EL (cell line): ENCODE measurements at places on chromosomes 3 and 15.

- no peak for DNase-seq
Measured at GRCh38 chr3:127045435-127046045, 62.6 kb downstream of the PLXNA1 start.

DNA sequence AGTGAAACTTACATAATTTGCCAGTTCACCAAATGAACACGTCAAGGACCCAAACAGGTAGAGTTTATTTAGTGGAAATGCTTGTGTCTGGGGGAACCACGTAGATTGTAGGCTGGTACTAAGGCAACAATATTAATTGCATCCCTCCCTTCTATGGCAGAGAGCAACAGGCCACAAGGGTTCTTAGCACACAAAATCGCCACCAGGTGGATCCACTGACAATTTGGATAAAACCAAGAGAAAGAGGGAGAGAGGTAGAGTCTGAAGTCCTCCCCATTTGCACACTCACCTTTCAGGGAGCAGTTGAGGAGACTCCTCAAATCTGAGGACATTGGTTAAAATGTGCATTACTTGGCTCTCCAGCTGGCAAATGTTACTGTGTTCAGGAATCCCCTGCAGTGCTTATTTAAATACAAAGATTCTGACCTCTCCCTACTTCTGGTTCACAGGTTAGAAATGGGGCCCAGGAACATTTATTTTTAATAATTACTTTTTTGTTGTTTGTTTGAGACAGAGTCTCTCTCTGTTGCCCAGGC, 181.0 kb upstream of the FEZF2 start:
- no peak for DNase-seq

- DNase-seq: no peak
Measured at GRCh38 chr3:56613016-56613415, 56.0 kb downstream of the CCDC66 start.

GRCh38 chr15:79296583-79296982, 14.1 kb downstream of the ANKRD34C start:
- DNase-seq: no peak

GRCh38 chr3:19229086-19229485, 80.8 kb downstream of the KCNH8 start:
- no peak for DNase-seq

DNA sequence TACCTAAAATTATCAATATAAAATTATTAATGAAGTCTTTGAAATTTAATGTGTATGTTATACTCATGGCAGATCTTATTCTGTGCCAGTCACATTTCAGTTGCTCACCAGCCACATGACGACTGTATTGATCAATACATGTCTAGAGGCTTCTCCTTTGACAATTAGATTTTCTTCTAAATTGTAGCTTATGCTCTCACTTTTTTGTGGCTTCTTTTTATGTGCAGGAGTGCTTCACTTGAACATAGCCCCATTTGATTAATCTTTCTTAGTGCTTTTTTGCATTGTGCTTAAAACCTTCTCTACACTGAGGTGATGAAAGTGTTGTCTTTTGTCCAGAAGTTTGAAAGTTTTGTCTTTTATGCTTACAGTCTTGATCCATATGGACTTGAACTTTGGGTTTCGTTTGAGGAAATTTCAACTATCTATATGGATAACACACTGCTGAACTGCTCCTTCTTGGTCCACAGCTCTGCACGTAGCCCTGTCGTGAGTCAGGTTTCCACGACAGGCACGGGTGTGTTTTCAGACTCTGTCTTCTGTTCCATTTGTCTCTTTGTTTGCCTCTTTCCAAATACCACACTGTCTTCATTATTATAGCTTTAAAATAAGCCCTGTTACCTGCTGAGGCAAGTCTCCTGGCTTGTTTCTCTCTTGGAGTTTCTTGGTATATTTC, 393.9 kb upstream of the CFAP20DC start:
- no peak for DNase-seq

DNA sequence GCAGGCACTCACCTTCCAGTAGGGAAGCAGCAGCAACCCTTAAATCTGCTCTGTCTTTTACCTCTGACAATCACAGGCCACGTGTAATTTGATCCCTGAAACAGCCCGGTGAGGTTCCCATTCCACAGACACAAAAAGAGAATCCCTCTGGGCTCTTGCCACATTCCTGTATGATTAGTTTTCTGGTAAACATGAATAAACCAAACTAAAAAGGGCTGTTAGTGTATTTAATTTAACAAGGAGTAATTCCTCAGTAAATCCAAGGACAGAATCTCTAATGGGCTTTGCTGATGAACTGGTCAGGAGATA, 186.9 kb downstream of the FAM43A start:
- DNase-seq: peak; percentile 69

DNA sequence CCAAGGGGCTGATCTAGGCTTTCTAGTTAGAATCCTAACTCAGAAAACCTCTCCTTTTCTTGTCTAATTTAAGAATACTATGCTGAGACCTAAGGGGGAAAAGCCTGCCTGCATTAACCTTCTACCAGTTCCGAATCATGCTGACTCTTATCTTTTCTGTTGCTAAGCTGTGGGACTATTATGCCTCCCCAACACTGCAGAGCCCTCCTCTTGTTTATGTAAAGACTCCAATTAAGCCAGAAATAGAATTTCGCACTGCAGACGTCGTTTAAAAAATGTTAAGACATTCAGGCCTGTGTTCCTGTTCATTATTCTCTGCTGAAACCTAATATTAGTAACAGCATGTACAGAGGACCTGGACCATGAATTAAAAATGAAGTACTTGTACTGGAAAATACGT, 310.6 kb upstream of the ATP11B start:
- no peak for DNase-seq

GRCh38 chr3:9916346-9916733, 558 bp upstream of the IL17RC start:
- DNase-seq: peak; percentile 54

- peak; percentile 8 for DNase-seq
Measured at GRCh38 chr3:47578691-47579632, at the start of gene CSPG5. Gene CSPG5, minus strand, starts transcription at chr3:47578865. Its CDS starts 172 bp downstream, at chr3:47578693.

DNA sequence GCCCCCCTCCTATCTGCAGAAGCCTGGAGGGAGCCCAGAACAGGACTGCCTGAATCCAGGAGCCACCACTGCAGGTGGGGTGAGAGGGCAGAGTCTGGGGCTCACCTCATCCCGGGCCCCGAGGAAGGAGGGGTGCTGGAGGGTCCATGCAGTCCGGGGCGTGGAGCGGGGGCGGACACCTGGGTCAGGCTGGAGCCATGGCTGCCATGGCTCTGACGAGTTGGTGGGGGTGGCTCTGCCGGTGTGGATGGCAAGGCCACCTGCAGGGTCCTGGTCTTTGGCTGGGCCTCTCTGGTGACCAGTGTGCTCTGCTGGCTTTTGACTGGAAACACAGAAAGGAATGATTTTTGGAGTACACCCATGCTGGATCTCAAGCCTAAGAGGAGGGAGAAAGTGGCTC, 47.4 kb downstream of the DZIP1L start:
- no peak for DNase-seq

DNA sequence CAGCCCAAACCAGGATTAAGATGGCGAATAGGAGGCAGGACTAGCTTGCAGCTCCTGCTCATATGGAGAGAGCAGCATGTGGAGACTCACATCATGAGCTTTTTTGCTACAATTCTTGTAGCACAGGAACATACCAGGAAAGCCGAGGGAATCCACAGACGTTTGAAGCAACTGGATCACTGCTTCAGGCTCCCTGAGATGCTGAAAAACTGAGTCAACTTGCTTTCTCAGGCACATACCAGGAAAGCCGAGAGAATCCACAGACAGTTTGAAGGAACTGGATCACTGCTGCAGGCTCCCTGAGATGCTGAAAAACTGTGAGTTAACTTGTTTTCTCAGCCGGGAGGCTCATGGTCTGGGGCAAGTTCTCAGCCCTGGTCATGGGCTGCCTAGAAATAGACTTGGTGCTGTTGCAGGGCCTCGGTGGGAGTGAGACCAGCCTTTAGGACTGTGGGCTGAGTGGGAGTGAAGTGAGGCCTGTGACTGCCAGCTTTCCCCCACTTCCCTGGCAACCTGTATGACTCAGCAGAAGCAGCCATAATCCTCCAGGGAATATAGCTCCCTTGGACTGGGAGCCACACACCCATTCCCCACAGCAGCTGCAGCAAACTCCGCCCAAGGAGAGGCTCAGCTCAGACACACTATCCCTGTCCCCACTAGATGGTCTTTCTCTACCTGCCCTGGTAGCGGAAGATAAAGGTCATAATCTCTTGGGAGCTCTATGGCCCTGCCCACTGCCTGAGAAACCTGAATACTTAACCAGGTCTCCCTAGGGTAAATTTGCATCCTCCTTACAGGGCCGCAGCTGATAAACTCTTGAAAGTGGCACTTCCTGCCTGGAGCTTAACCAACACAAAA, 51.9 kb upstream of the PFN2 start:
- peak; percentile 48 for DNase-seq

- DNase-seq: no peak
Measured at GRCh38 chr3:10928407-10928960, 64.1 kb upstream of the SLC6A1 start.

DNA sequence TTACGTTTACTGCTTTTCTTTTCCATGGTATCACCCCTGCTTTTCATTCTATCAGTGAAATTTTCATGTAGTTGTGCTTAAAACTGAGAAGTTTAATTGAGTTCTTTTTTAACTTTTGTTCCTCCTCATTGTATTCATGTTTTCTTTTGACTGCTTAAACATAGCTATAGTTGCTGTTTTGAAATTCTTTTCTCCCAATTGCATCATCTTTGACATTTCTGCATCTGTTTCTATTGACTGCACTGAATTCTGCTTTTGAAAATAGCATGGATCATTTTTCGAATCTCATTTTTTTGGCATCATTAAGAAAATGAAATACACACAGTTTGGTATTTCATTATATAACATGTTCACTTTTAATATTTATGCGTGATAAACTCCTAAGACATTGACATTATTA, 694.9 kb downstream of the MECOM start:
- no peak for DNase-seq

DNA sequence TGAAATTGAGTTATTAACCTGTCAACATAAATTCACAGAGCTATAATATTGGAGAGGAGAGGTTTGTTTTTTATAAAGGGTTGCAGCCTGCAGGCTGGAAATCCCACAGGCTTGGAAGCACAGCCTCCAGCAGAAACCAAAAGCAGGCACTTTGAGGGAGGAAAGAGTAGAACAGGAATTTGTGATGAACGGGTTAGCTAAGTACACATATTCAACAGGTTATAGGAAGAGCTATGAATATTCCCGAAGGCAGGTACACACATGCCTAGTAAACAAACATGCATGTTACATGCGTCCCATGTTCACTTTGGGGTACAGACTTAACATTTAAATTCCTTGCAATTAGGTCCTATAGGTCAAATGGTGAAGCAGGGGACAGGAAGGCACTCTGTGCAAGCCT, 25.9 kb upstream of the LIPC start:
- DNase-seq: no peak

GRCh38 chr3:143650827-143651226, 197.4 kb downstream of the SLC9A9 start:
- no peak for DNase-seq

DNA sequence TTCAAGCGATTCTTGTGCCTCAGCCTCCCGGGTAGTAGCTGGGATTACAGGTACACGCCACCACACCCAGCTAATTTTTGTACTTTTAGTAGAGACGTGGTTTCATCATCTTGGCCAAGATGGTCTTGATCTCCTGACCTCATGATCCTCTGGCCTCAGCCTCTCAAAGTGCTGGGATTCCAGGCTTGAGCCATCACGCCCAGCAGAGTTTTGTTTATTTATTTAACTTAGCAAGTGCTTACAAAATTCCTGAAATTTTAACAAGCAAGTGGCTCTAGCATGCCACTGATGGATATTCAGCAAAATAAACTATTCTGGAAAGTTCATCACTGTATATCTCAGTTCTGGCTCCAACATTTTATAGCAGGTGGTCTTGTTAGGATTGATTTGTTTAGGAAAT, 585.9 kb downstream of the OTOL1 start:
- DNase-seq: peak; percentile 58

DNA sequence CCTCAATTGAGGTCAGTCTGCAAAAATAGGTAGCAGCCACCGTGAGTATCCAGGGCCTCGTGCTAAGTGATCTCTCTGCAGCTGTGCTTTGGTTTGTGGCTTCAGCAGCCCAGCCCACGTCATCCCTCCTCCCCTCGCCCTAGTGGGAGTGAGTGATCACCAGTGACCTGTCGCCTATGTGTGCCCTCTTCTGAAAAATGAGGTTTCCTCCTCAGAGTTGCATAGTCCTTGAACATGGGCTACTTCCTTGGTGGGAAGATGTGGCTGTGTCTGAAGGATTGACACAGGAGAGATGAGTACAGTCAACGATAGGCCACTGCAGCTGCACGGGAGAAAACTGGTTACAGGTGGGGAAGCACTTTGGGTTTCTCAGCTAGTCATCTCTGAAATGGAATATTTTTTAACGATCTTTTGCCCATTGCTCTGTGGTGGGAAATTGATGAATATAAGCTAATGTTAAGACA, 144.8 kb upstream of the BHLHE40 start:
- no peak for DNase-seq

DNA sequence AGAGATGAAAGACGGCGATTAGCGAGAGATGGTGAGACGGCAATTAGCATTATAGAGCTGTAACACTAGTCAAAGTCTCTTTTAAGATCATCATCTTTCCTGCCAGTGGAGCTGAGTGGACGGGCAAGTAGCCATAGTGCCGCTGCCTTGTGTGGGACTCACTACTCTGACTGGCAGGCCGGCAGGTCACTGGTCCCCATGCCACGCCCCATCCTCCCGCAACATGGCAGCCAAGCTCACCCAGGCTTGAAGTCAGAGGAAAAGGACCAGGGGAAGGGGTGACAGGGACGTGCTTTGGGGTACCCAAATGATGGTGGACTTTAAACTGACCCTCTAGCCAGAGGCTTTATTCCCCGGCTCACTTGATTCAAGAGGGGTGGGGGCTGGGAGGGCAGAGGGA, 44.6 kb upstream of the COL6A5 start:
- no peak for DNase-seq

GRCh38 chr3:128089135-128089534, 34.5 kb downstream of the RUVBL1 start:
- no peak for DNase-seq

GRCh38 chr3:81666502-81667121, 94.8 kb downstream of the GBE1 start:
- peak; percentile 13 for DNase-seq

DNA sequence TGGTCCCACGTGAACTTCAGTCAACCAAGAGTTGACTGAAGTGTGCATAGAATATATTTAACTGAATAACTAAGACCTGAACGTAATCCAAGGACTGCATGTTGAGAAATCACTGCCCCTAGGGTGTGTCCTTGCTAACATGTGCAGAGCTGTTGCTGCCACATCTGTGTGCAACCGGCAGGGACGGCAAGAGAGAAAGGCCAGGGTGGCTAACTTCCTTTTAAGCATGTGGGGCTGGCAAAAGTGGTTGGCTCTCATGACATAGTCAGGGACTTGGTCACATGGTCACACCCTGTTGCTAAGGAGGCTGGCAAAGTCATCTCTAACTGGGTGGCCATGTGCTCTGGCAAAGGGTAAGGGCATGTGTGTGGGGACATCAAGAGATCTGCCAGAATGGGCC, 52.4 kb downstream of the GASK1A start:
- peak; percentile 4 for DNase-seq

- peak; percentile 70 for DNase-seq
Measured at GRCh38 chr3:33277193-33277882, at the start of gene FBXL2. Gene FBXL2, plus strand, starts transcription at chr3:33277442. Its CDS starts 71 bp downstream, at chr3:33277513.

GRCh38 chr15:97084650-97085049, 754.1 kb downstream of the NR2F2 start:
- DNase-seq: peak; percentile 30
